ENCODE measurements at places on chromosomes 13 and 19.

DNA sequence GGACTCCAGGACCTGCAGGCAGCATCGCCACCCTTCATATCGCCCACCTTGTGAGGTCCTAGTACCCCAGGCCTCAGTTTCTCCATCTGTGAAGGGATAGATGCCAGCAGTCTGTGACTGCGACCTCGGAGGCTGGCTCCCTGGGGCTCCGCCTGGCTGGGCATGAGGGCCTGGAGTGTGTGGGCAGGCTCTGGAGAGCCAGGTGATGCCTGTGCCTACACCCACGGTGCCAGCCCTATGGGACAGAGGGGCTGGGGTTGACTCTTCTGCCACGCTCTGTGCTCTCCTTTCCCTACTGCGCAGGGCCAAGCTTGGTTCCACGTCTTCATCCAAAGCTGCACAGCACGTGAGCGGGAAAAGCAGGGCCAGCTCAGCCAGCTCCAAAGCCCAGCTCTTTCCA lies 26.0 kb upstream of the NFIC start:
- no peak overlapping the region for H3K27ac ChIP-seq
- no peak overlapping the region for H3K4me3 ChIP-seq
- no peaks in the 10 kb centered on the region for H3K27me3 ChIP-seq
- peaks cover 4% of the 10 kb centered on the region for H3K4me1 ChIP-seq
- H3K36me3 ChIP-seq: no peaks in the 10 kb centered on the region

GRCh38 chr19:39119830-39120229 lies 5.8 kb upstream of the PAK4 start:
- H3K4me3 ChIP-seq: no peak overlapping the region
- peaks cover 5% of the 10 kb centered on the region for H3K27me3 ChIP-seq
- H3K4me1 ChIP-seq: peaks cover 10% of the 10 kb centered on the region
- H3K27ac ChIP-seq: no peak overlapping the region
- H3K36me3 ChIP-seq: no peaks in the 10 kb centered on the region
- no peak for DNase-seq

GRCh38 chr13:53075356-53076041 lies 46.9 kb downstream of the OLFM4 start:
- no peak overlapping the region for H3K27ac ChIP-seq
- DNase-seq: no peak
- no peaks in the 10 kb centered on the region for H3K4me1 ChIP-seq
- no peaks in the 10 kb centered on the region for H3K36me3 ChIP-seq

- H3K27me3 ChIP-seq: no peaks in the 10 kb centered on the region
- peak; percentile 54 for DNase-seq
- H3K4me3 ChIP-seq: no peak overlapping the region
- H3K4me1 ChIP-seq: peaks cover 11% of the 10 kb centered on the region
- peaks cover 35% of the 10 kb centered on the region for H3K36me3 ChIP-seq
These were observed 5.3 kb downstream of the DENND1C start for GRCh38 chr19:6476155-6476895.

DNA sequence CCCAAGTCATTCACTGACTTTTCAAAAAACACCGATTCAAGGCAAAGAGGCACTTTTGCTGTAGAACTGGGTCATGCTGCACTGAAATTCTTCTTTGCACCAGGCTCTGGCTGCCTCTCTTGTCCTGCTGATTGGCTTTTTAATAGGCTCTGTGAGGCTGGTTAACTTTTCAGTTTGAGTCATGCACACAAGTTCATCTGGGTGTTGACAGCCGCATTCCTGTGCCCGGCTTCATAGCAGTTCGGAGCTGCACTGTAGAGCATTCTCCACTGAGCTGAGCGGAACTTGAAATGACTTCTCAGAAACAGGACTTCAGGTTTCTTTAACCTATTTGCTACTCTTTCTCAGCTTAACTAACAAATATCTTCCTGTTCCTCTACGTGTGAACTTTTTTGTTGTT lies 978.3 kb downstream of the UQCRFS1 start:
- no peak overlapping the region for H3K4me3 ChIP-seq
- no peak overlapping the region for H3K27ac ChIP-seq
- H3K27me3 ChIP-seq: no peaks in the 10 kb centered on the region
- no peaks in the 10 kb centered on the region for H3K4me1 ChIP-seq
- DNase-seq: no peak
- H3K36me3 ChIP-seq: no peaks in the 10 kb centered on the region

GRCh38 chr13:93244918-93245280 lies 18.3 kb downstream of the GPC6 start:
- no peak overlapping the region for H3K27ac ChIP-seq
- H3K36me3 ChIP-seq: no peaks in the 10 kb centered on the region
- H3K27me3 ChIP-seq: no peaks in the 10 kb centered on the region
- H3K4me1 ChIP-seq: no peaks in the 10 kb centered on the region

DNA sequence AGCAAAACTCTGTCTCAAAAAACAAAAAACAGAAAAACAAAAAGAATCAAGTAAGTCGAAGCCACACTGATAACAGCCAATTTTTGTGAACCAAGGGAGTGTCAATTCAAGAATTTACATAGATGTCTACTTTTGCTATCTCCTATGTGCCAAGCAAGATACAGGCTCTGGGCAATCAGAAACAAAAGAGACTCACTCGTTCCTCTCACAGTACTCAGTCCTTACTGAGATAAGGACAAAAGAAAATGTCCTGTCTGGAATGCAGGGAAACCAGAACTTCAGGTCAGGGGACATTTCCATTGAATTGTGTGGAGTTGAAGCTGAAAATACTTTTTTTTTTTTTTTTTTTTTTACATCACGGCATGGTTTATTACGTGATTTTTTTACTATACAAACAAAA lies 53.0 kb downstream of the NLRP12 start:
- no peak overlapping the region for H3K4me3 ChIP-seq
- no peaks in the 10 kb centered on the region for H3K36me3 ChIP-seq
- DNase-seq: no peak
- H3K27me3 ChIP-seq: no peaks in the 10 kb centered on the region

DNA sequence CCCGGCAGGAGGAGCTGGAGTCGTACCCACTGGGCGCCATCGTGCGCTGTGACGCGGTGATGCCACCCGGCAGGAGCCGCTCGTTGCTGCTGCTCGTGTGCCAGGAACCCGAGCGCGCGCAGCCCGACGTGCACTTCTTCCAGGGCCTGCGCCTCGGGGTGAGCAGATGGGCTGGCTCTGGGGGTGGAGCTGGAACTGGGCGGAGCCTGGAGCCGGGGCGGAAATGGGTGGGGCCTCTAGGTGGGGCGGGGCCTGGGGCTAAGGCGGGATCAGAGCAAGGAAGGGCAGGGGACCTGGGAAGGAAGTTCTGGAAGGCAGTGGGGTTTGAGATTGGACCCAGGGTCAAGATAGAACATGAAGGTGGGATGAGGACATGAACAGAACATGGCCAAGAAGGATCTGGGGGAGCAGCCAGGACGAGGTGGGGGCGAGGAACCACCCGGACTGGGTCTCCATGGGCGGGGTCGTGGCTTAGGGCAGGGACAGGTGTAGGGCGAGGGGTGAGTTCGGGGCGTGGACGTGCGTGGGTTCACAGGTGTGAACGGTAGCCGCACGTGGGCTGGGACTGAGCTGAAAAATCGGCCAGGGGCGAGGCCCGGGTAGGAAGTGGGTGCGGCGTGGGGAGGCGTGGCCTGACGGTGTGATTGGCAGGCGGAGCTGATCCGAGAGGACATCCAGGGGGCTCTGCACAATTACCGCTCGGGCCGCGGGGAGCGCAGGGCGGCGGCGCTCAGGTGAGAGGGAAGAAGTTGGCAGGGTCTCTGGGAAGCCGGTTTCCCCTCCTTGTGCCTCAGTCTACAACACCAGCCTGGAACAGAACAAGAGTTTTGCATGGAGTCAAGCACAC lies 4.7 kb downstream of the EPS8L1 start:
- peaks cover 16% of the 10 kb centered on the region for H3K4me1 ChIP-seq
- H3K36me3 ChIP-seq: peaks cover 7% of the 10 kb centered on the region
- peak overlapping the region; percentile 86 for H3K27ac ChIP-seq
- peak; percentile 75 for DNase-seq
- peak overlapping the region; percentile 79 for H3K4me3 ChIP-seq
- H3K27me3 ChIP-seq: peaks cover 20% of the 10 kb centered on the region

GRCh38 chr13:45199711-45200110 lies 1.1 kb downstream of the KCTD4 start:
- no peak for DNase-seq
- no peak overlapping the region for H3K27ac ChIP-seq
- peaks cover 5% of the 10 kb centered on the region for H3K36me3 ChIP-seq
- peaks cover 5% of the 10 kb centered on the region for H3K4me1 ChIP-seq
- H3K27me3 ChIP-seq: no peaks in the 10 kb centered on the region

DNA sequence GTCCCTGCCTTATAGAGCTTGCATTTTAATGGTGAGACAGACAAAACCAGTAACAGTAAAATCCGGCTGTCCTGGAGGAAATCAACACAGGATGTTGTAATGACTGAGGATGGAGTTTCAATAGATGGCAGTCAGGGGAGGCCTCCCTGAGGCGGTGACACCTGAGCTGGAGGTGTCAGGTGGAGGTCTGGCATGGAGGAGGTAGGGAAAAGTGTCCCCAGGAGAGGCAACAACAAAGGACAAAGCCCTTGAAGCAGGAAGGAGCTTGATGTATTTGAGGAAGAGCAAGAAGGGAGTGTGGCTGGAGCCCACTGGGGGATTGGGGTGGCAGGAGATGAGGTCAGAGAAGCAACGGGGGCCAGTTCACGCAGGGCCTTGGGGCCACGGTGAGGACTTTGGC lies 7.8 kb downstream of the GRIN2D start:
- peaks cover 23% of the 10 kb centered on the region for H3K4me1 ChIP-seq
- H3K4me3 ChIP-seq: no peak overlapping the region
- H3K27ac ChIP-seq: no peak overlapping the region
- peaks cover 18% of the 10 kb centered on the region for H3K27me3 ChIP-seq
- H3K36me3 ChIP-seq: no peaks in the 10 kb centered on the region

DNA sequence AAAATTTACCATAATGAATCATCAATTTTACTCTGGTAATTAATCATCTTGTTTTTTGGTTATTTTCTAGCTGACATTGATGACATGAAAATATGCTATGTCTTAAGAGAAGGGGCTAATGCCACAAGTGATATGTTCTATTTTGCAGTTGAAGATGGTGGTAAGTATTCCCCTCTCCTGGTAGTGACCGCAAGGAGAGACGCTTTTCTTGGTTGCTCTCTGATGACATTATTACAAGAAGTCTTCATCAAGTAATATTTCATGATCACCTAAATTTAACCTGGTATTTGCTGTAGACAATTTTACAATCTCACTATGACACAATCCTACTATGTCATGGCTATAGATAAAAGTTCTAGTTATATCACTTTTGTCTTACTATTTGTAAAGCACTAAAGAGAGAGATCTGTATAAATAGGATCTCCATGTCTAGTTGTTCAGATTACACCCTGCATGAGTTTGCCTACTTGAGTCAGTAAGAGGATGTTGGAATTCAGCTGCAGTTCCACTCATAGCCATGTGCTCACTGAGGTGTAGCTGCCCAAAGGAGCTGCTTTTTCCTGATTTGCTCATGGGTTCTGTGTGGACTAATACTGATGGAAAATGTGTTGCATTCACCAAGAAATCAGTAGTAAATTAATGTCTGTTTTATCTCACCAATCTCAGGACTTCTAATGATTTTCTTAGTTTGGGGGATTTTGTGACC lies 10.9 kb downstream of the FREM2 start:
- H3K27ac ChIP-seq: no peak overlapping the region
- H3K36me3 ChIP-seq: no peaks in the 10 kb centered on the region
- DNase-seq: no peak
